ENCODE measurements at places on chromosomes 4 and X.

GRCh38 chr4:55993994-55994663 is 45.4 kb downstream of the CEP135 start:
- no peak for DNase-seq

DNA sequence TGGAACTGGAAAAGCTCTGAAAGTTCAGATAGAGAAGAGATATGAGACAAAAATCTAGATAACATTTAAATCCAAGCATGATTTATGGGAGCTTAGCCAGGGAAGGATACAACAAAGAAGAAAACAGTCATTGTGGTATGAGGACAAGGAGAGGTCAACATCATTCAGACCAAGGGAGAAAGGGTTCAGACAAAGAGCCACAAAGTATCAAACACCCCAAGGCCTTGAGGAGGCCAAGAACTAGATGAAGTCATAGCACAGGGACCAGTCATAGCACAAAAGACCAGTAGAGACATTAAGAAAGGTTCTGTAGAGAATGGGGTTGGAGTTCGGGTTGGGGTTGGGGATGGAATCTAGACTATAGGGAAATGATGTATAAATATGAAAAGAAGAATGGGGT is 77.4 kb upstream of the NAP1L5 start:
- DNase-seq, result no peak

DNA sequence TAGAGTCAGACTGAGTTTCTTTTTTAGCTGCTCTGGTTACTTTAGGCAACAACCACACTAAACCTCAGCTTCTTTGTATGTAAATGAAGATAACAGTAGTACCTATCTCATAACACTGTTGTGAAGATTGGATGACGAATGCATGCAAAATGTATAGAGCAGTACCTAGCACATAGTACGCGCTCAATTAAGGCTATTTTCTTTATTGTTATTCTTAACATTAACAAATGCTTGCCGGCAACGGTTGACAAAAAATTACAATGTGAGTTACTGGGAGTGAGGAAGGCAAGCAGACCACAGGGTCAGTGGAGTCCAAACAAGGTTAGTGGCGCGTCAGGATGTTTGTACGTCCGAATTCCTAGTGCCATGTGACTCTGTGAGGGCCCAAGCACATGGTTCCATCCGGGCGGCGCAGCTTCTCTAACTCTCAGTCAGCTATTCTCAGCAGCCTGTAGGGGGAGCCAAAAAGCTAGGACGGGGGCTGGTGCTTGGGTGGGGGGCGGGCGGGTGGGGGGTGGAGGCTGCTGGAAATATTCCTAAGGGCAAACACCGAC is 821 bp upstream of the NALF2 start:
- peak; percentile 4 for DNase-seq

DNA sequence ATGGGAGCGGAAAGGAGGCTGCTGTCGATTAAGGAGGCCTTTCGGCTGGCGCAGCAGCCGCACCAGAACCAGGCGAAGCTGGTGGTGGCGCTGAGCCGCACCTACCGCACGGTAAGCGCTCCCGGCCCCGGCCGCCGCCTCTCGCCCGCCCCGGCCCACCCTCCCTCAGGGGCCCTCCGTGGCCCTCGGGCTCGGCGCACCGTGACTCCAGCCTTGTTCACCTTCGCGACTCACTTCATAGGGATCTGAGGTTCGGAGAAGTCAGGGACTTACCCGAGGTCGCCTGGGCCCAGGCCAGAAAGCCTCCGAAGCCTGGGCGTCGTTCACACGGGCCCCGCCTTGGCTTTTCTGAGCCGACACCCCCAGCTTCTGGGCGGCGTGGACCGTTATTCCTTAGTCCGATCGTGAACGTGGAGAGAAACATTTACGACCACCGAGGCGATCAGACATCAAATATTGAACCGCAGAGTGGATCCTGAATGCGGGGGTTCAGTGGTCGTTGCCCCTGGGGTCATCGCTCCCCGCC is 362 bp downstream of the NCAPG start:
- no peak for DNase-seq

GRCh38 chr4:56655209-56655626 is 25.9 kb downstream of the HOPX start:
- DNase-seq, result no peak

DNA sequence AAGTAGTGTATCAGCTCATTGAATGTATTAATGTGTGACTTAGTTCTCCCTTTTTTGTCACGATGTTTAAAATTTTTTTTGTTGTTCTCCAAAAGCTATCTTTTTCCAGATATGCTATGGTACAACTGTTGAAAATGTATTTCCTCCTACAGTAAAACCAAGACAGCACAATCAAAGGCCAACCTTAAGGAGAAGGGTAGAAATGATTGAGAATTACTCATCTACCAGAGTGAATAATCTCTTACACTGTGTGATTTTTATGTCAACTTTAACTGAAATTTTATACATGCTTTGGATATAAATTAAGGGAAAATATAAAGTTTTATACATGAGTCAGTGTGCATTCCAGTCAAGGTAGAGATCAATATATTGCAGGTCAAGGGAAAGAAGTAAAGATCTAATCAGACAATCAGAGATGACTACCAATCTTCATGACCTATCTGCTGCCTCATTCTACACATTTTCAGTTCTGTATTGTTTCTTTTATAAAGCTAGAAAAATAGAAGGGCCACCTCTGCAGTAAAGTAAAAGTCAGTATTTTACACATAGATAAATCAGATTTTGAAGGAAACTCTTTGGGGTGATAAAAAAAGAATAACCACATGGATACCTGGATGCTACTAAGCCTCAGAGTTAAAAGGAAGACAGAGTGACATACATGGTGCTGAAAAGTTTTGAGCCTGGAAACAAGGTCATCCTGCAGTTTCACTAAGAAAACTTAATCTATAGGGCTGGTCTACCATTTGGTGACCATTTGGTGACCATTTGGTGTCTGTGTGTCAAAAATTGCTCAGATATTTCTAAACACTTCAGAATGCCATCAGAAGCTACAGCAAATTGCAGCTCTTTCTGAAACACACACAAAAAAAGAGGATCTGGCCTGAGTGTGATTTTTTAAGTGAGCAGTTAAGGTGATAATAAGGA is 1.6 kb downstream of the FAM13A start:
- DNase-seq, result no peak

GRCh38 chr4:54074381-54074780 is 10.0 kb upstream of the CHIC2 start:
- no peak for DNase-seq

DNA sequence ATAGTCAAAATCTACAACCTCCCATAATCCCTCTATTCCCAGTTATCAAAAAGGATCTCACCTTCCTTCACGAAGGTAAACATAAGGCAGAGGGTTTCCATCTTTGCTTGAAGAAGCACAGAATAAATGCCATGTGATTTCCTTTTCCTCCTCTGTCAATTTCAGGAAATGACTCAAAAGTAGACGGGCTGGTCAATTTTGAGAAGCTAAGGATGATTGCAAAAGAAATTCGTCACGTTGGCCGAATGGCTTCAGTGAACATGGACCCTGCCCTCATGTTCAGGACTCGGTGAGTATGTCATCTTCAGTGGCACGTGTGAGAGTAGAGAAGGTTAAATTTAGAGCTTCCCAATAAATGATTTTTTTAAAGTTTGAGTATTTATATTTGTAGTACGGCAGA is 240.2 kb downstream of the RAPGEF2 start:
- no peak for DNase-seq

DNA sequence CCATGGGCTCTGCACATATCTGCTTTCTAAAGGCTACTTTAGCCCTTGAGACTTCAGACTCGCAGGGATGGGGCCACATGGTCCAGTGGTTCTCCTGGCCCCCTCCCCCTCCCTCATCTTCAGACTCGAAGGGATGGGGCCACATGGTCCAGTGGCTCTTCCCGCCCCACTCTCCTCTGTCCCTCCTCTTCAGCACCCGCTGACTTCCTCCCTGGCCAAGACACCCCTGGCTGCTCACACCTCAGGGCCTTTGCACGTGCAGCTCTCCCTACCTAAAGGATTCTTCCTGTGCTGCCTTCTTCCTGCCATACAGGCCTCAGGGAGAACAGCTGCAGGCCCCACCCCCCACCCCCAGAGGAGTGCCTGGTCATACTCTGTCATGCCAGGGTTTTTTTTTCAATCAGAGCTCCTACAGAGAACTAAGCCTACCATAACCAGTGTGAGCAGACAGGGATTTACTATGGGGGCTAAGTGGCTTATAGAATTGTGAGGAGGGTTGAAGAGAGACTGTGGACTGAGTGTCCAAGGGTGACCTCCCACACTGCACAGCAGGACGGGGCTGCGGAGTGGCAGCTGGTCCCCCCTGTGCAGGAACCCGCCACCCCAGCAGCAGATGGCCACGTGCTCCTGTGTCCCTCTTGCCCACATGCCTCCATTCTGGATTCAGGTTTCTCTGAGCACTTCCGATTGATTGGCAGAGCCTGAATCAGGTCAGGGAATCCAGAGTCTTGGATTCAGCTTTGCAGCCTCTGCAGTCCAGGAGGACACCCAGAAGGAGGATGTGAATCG is 6.1 kb upstream of the SPON2 start:
- DNase-seq, result no peak

GRCh38 chrX:54695231-54695630 is 102.8 kb downstream of the ITIH6 start:
- DNase-seq, result no peak

DNA sequence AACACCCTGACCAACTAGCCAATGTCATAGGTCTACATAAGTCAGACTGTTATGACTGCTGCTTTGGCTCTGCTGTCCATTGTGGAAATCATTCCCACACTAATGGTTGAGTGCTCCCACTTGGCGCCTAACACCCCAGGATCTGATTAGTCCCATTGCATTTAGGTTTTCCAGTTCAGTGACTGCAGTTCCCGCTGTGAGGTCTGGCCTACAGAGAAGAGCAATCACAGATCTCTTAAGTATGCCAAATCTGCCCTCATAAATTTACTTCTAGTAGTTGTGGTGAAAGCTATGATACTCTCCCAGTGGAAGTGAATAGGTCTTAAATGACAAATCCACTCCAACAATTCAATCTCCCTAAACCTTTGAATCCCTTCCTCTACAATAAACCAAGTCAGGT is 77.3 kb upstream of the IL2 start:
- no peak for DNase-seq

GRCh38 chr4:89056953-89057398 is at the start of gene FAM13A:
TSS of gene FAM13A (minus strand) at chr4:89057185. CDS start at chr4:89056964, 221 bp downstream.
- DNase-seq, result no peak

DNA sequence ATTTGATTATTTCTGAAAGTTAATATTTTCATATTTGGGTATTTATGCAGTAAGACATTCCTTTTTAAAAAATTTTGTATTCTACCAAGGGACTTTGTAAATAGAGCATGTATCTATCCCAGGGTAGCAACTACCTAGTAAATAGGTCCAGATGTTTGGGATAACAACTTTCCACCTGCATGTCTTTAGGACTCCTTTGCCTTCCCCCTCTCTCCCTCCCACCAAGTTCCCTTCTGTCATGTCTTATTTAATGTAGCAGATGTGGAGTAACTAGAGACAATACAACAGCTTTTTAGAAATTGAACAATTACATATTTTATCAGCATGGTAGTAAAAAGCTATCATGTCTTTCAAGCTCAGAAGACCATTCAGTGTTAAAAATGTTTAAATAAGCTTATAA is 821.0 kb downstream of the C4orf33 start:
- no peak for DNase-seq

DNA sequence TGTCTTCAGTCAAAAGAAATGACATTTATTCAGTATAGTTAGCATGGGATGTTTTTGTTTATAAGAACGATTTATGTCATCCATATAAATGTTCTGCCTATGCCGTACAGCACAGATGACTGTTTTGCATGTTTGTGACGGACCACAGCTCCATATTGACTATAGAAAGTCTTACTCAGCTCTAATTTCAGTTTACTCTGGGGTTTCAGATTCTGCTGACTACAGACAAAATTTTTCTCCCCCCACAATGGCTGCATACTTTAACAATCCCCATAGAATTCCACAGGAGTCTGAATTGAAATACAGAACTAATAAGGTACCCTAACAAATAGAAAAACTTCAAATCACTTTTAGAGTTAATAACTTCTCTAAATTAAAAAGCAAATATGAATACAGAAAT is 191.0 kb downstream of the SCFD2 start:
- DNase-seq, result no peak

DNA sequence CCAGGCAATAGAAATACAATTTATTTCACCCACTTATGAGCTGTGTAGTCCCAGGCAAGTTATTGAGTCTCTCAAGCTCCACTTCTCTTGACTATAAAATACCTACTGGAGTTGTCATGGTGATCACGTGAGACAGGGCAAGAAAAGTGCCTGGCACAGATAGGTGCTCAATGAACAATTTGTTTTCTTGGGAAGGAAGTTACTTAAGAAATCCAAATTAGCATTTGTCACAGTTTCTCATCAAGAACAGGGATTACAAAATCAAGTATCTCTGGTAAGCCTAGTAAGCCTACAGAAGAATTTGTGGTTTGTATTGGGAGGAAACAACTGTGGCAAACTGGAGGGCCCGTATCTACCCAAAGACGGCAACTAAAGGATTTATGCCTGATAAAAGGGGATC is 37.5 kb upstream of the RASGEF1B start:
- DNase-seq, result no peak

GRCh38 chr4:153027866-153028265 is 91.7 kb downstream of the FHDC1 start:
- no peak for DNase-seq

- DNase-seq, result no peak
These were observed 23.8 kb downstream of the TRMT44 start for GRCh38 chr4:8464381-8464780.

GRCh38 chrX:71650333-71650969 is 16.9 kb upstream of the LOC101059915 start:
- no peak for DNase-seq

DNA sequence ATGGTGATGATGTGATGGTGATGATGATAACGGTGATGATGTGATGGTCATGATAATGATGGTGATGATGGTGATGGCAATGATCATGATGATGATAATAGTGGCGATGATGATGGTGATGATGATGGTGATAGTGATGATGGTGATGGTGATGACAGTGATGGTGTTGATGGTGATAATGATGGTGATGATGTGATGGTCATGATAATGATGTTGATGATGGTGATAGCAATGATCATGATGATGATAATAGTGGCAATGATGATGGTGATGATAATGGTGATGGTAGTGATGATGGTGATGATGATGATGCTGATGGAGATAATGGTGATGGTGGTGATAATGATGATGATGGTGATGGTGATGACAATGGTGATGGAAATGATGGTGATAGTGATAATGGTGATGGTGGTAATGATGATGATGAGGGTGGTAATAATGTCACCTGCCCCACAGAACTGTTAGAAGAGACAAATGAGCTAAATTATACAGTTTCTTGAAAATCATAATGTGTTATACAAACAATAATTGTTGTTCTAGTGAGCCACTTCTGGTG is 289.9 kb downstream of the ASMT start:
- DNase-seq, result no peak

DNA sequence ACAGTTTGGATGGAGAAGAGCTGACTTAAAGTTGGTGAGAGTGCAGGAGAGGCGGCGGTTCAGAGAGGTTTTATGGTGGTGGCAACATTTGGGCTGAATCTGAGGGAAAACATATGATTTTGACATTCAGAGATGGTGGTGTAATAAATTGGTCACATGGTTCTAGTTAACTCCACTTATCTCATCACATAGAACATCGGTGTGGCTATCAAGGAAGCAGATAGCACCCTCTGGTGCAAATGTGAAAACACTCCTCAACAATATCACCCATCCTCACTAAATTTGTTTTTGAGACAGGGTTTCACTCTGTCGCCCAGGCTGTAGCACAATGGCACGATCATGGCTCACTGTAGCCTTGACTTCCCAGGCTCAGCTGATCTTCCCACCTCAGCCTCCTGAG is 28.8 kb downstream of the SUPT20HL2 start:
- no peak for DNase-seq

Data from NCI-H1930 (cell line).